Activated CD4-positive, CD25-positive, alpha-beta regulatory T cell (primary cell): ENCODE measurements at places on chromosomes 3 and 15.

DNA sequence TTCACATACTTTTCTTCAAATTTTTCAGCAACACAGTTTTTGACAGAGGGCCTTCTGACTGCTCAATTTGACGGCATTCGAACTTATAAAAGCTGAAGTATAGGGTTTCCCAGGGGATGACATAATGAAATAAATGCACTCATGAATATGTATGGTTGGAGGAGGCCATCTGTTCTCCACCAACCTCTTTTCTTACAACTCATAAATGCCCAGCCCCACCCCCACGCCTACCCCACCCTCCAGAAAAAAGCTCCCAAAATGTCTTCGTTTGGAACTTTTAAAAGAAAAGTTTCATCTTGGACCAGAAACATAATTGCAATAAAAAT is 211.6 kb upstream of the LRRN1 start:
- no peak for DNase-seq

DNA sequence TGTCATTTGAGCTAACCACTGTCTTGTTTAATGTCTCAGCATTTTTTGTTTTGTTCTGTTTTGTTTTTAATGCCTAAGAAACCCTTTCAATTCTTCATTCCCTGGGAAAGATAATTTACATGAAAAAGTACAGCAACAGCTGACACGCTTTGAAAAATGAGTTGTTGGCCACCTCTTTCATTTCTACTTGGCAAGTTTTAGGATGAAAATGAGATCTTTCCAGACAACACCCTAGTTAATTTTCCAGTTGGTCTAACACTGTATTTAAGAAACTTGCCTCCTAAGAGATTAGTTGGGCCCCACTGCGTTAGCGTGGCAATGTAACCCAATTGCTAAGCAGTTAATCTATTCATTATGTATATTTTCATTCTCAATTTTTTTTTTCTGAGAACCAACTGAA is 194.0 kb upstream of the LRRN1 start:
- DNase-seq, result no peak

GRCh38 chr3:135982922-135983581 is 17.5 kb downstream of the PPP2R3A start:
- DNase-seq, result no peak

GRCh38 chr15:42133356-42133755 is 23.1 kb downstream of the PLA2G4F start:
- no peak for DNase-seq

- DNase-seq, result no peak
Measured at GRCh38 chr3:100047455-100048141, 66.7 kb downstream of the FILIP1L start.

DNA sequence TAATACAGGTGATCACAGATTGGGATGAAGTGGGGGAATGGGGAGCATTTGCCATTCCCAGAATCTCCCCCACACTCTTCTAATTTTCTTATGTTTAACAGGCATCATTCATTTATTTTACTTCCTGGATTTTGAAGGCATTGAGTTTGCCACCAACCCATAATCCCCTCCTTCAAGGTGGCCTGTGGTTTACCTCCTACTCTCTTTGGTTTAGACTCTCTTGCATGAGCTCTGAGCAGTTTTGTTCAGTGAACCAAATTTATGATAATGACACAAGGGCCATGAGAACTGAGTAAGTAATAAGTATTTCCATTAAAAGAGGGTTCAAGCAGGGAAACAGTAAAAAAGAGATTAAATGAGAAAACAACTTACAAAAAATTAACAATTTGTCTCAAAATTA is 703.1 kb upstream of the CFAP20DC start:
- DNase-seq, result no peak

DNA sequence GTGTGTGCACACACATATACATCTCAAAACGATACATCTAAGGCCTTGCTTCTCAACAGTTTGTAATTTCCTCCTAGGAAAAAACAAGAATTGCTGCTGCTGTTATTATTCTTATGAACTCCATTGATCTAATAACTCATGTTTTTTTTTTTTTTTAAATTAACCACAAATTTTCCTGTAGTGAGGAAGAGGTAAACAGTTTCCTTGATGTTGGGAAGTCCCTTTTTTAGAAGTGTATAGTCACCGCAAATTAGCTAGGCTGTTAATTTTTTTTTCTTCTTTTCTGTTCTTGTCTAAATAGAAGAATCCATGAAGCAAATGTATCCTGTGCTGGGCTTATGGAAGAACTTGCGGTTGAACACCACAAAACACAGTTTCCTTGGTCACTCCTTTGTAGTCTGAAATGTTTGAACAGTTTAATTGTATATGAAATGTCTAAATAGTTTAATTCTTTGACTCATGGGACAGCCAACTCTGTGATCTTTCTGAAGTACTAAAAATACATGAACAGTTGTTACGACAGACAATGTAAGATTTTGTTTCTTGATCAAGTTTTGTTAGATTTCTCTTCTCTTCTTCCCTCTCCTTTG is 64.5 kb downstream of the MITF start:
- DNase-seq, result no peak

GRCh38 chr3:52524752-52525679 is 8.6 kb downstream of the NT5DC2 start:
- DNase-seq, result no peak

- no peak for DNase-seq
Measured at GRCh38 chr3:177835917-177836316, 638.6 kb upstream of the TBL1XR1 start.

DNA sequence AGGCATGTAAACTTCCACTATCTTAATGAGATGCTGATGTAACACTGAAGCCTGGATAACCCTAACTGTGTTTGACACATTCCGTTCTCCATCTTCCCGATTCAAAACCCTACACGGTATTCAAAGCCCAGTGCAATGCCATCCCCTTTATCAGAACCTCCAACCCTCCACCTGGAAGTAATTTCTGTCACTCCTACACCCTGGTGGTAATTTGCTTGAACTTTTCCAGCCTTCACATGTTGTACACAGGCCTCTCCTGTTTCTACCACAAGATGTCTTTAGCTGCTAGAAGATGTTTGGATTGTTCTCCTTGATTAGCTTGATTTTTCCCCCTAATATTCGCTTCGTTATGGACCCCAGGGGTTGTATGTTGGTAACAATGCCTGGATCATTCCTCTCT is 208.9 kb downstream of the CHST2 start:
- no peak for DNase-seq

GRCh38 chr3:149120051-149120972 is 9.1 kb upstream of the HPS3 start:
- DNase-seq, result no peak

GRCh38 chr3:20648294-20648693 is 462.3 kb upstream of the SGO1 start:
- no peak for DNase-seq

DNA sequence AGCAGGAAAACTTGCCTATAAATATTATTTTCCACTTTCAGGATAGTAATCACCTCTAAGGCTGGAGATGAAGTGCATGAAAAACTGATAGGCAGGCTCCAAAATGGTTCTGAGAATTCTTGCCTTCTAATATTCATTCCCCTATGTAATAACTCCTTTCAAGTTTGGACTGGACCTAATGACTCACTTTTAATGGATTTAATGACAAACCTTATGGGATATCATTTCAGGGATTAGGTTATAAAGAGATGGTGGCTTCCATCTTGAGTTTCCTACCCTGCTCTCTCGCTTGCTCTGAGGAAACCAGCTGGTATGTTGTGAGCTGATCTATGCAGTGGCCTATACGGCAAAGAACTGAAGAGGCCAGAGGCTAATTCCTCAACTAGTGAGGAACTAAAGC is 192.0 kb downstream of the BCHE start:
- no peak for DNase-seq

GRCh38 chr3:146513386-146514051 is 30.9 kb downstream of the PLSCR1 start:
- no peak for DNase-seq
